ENCODE measurements at places on chromosomes 5 and 9. TPM values are rescaled to one million over a fixed set of nuclear protein-coding genes. Genes with fewer than 3 reads are reported as not detected.

GRCh38 chr9:112680731-112681402 is 37.0 kb downstream of the INIP start:
- H3K27ac ChIP-seq: no peak overlapping the region
- no peaks in the 10 kb centered on the region for H3K4me1 ChIP-seq

DNA sequence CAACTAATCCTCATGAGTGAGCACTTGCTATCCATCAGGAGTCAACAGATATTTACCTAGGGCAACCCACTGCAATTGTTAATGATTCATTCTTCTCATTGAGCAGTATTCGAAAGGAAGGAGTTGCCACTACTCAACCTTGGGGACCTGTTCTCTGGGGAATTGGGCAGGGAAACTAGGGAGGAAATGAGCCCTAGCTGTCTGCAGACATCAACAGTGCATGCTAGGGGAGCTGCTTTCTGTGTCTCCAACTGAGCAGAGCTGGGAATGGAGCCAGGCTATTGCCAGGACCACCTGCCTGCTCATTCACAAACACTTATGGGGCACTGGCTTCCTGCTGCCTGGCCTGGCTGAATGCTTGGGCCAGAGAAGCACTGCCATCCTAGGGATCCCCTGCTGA is 183.4 kb downstream of the TMEM38B start:
- no peak overlapping the region for H3K4me3 ChIP-seq
- H3K36me3 ChIP-seq: no peaks in the 10 kb centered on the region
- peak; percentile 67 for DNase-seq
- no peak overlapping the region for H3K27ac ChIP-seq
- H3K4me1 ChIP-seq: peaks cover 11% of the 10 kb centered on the region

DNA sequence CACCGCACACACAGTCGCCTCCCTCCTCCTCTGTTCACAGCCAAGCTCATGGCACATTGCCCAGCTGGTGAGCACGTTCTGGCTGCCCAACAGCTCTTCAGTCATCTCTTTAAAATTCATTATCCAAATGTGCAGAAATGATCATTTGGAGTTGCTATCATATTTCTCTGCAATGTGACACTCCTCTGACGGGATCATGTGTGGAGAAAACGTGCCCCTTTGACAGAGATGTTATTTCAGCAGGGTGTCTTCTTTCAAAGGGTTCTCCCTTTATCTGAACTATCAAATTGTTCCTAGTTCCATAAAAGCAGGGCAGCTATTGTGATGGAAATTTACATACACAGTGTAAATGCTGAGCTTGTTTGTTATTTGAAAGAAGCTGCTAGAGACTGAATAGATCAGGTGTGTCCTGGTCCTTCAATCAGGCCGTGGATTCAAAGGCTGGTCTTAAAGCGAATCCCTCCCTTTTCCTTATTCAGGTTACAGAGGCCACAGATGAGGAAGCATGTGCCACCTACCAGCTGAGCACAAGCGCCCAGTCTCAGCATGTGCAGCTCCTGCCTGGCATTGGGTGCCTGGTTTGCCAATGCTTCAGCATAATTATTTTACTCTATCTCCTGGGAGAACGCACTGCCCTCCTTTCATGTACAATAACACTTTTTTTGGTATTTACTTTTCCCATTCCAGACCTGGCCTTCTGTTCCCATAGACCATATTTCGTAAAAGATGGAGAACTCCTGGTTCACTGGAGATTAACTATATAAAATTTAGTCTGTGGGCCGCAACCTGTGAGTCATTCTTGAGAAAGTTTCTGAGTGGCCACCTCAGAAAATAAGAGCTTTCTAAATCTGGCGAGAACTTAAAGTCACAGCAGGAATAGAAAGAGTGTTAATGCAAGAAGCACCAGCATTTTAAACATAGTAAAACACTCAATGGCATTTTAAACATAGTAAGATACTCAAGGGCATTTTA is 433.7 kb downstream of the ENC1 start:
- H3K4me1 ChIP-seq: no peaks in the 10 kb centered on the region
- H3K4me3 ChIP-seq: no peak overlapping the region
- no peak for DNase-seq
- no peak overlapping the region for H3K27ac ChIP-seq
- H3K36me3 ChIP-seq: no peaks in the 10 kb centered on the region
- H3K27me3 ChIP-seq: no peaks in the 10 kb centered on the region

DNA sequence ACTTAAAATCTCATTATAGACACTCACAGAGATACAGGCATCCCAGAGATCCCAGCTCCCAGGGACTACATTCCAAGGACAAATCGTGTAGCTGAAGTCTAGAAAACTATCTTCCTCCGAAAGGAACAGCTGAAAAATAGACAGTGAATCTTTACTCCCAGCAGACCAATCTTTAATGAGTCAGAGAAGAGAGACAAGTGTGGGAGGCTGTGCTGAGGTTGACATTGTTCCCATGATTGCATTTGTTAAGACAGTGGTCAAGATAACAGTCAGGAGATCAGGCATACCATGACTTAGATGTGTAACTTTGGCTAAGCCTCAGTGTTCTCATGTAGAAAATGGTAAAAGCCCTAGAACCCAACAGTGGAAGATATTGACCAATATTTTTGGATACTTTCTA is 120.7 kb downstream of the PAPPA start:
- H3K27ac ChIP-seq: no peak overlapping the region
- no peaks in the 10 kb centered on the region for H3K27me3 ChIP-seq
- H3K4me3 ChIP-seq: no peak overlapping the region
- no peaks in the 10 kb centered on the region for H3K4me1 ChIP-seq
- no peaks in the 10 kb centered on the region for H3K36me3 ChIP-seq

The C9orf50 gene
- total RNA-seq: not detected

Data from Karpas-422 (cell line).